Coronary artery (tissue), 2 donors: ENCODE measurements at places on chromosomes 7 and 10.
A peak's percentile ranks its signal among the peaks of the same experiment; 100 is the strongest.

DNA sequence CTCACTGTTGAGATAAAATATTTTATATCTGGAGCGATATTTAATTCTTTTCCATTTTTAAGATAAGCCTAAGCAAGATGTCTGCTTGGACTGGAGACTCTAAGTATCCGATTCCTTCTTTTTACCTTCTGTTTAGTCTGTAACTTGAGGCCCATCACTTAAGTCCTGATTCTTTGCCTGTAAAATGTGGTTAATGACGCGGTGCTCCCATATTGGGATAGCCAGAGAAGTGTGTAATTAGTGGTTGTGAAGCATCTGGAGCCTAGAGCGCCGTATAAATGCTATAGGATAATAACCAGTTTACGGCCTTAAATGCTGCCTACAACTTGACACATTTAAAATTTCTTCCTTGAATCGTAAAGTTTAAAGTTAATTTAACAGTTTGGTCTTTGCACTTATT lies 132.9 kb downstream of the CHN2 start:
- no peak for DNase-seq

DNA sequence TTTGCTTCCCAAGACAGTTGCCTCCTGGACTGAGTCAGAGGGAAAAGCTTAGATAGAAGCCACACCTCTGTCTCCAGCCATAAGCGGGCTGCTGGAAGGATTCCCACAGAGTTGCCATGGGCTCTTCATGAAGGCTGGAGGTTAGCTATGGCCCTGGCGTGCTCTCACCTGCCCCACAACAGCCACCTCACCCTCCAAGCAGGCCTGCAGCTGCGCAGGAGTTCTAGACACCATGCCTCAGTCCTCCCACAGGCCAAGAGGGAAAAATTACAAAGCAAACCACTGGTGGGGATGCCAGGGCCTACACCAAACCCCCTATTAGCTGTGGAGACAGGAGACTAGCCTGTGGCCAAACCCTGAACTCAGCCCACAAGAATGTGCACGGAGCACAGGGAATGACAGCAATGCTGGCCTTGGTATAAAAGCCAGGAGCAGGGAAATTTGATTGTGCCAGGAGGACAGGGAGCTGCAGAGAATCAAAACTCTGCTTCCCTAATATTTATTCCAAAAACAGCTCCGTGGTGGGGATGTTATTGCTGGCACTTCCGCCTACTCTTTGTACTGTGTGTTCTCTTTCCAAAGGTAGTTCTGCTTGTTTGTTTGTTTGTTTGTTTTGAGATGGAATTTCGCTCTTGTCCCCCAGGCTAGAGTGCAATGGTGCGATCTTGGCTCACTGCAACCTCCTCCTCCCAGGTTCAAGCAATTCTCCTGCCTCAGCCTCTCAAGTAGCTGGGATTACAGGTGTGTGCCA lies 60.3 kb upstream of the STK17A start:
- no peak for DNase-seq

DNA sequence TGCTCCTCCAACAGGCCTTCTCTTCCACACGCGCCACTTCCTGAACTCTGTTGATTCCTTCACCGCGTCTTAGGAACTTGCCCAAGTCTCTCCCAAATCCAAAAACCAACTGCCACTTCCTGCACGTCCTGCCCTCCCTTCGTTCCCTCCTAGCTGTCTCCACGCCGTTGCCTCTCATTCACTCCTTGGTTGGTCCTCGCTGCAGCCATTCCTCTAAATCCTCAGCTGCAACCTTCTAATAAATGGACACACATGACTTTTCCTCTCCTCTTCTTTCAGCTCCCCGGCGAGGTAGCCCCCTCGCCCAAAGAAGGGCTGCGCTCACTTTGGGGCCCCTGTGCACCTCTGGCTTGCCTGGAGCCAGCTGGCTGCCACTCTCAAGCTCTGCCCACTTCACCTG lies 110.2 kb downstream of the XRCC2 start:
- no peak for DNase-seq

GRCh38 chr10:101444058-101444898 lies 90.3 kb downstream of the BTRC start:
- DNase-seq: no peak

GRCh38 chr10:38112159-38112558 lies 18.0 kb downstream of the ZNF37A start:
- DNase-seq: no peak

- no peak for DNase-seq
These were observed 140.8 kb downstream of the TSPAN12 start for GRCh38 chr7:120717166-120717565.

DNA sequence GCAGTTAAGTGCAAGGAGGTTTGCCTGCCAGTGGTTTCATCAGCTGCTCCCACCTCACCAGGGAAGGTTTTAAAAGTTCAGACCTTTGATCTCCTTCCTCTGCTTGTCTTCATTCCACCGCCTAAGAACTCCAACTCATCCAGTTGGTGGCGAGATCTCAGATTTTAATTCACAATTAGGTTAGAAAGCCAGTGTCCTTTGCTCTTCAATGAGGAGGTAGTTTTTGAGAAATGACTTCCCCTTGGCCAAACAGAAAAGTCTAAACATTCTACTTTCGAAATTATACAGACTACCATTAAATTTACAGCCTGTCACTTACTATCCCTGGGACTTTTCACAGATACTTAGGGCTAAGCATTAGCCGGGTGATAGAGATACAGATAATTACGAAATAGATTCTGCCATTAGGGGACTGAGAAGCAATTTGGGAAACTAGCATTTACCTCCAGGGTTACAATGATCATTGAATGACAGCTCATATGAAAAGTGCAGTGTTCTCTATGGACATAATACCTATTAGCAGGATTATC lies 513.4 kb upstream of the GHITM start:
- DNase-seq: no peak

DNA sequence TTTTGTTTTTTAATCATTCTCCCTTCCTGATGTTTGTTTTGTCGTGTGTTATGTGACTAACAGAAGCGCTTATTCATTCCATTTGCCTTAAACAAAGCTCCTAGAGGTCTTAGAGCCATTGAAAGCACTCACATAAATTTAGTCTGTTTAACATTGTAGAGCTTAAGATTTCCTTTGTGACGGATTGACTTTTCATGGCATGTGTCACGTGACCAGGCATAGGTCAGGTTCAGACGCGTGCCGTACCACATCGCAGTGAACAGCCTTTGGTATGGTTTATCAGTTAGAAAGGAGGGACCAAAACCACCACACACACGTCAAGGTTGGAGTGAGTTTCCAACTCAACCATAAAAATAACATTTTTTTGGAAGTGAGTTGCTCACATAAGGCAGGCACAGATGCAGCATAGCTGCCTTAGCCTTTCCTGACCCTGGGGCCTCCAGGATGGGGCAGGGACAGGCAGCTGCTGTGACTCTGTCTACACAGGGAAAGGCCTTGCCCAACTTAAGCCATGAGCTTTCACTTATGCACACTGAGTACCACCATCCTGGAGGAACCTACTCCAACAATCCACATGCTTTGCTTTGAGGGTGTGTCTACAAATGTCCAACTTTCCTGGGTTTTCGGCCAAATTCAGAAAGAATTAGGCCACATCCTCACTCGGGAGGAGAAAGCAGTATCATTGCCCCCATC lies 55.5 kb downstream of the WDFY4 start:
- DNase-seq: no peak

GRCh38 chr10:78416031-78417011 lies 382.7 kb downstream of the RPS24 start:
- peak; percentile 58 for DNase-seq

- DNase-seq: no peak
These were observed 61.3 kb downstream of the CD36 start for GRCh38 chr7:80699721-80700256.

DNA sequence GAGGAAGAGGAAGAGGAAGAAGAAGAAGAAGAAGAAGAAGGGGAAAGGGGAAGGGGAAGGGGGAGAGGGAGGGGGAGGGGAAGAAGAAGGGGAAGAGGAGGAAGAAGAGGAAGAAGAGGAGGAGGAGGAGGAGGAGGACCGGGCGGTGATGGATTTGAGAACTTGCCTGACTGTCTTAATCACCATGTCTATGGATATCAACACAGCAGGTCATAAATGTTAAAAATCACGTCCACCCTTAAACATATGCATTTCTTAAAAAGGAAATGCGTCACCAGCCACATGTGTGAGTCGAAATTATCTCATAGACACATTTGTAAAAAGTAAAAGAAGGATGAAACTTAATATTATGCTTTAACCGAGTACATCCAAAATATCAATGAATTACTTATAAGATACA lies 42.1 kb upstream of the INSIG1 start:
- no peak for DNase-seq

- DNase-seq: no peak
These were observed 185.7 kb downstream of the XPNPEP1 start for GRCh38 chr10:109737626-109738025.

- no peak for DNase-seq
These were observed 86.1 kb downstream of the FAM107B start for GRCh38 chr10:14688606-14689005.

GRCh38 chr7:104207348-104207730 lies 474 bp downstream of the ORC5 start:
- DNase-seq: no peak

- no peak for DNase-seq
These were observed 30.2 kb upstream of the ERCC6 start for GRCh38 chr10:49569031-49569631.

DNA sequence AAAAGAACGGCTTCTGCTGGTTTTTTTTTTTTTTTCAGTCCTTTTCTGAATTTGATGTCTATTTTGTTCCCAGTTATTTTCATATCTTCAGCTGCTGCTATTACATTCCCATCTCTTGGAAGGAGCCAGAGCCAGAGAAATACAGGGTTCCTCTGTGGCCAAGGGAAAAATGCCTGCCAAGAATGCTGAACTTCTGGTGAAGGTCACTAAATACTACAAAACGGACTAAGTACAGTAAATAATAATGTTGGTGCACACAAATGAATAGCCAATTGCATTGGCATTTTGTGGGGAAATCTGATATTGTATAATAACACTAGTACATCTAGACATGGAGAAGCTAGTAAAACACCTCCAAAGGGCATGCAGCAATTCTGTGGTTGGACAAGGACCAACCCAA lies 56.3 kb upstream of the ZEB1 start:
- no peak for DNase-seq

- DNase-seq: no peak
These were observed 76.7 kb downstream of the MKLN1 start for GRCh38 chr7:131404226-131404911.

DNA sequence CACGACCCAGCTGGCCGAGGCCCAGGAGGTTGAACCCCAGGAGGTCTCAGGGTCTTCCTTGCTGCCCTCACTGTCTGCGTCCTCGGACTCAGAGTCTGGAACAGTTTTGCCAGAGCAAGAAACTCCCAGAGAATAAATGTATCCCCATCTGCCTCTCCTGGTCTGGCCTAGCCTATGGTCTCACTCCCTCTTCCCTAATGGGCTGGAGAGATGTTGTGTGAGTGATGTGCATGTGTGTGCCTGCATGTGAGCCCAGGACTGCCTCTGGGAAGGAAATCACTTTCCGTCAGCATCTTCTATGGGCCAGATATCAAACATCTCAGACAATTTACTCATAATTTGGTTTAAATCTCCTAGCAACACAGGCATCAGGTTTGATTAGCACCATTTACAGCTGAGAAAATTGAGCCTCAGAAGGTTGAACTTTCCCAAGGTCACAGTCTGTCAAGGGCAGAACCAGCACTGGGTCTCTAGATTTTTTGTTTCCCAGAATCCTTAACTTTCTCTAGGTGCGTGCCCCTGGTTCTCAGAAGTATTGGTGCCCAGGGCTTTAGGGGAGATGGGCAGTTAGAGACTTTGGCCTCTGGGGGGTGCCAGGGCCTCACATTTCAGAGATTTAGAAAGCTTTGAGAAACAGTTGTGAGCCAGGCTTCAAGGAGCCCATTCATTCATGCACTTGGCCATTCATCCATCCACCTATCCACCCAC lies 4.9 kb downstream of the TMEM270 start:
- DNase-seq: no peak

DNA sequence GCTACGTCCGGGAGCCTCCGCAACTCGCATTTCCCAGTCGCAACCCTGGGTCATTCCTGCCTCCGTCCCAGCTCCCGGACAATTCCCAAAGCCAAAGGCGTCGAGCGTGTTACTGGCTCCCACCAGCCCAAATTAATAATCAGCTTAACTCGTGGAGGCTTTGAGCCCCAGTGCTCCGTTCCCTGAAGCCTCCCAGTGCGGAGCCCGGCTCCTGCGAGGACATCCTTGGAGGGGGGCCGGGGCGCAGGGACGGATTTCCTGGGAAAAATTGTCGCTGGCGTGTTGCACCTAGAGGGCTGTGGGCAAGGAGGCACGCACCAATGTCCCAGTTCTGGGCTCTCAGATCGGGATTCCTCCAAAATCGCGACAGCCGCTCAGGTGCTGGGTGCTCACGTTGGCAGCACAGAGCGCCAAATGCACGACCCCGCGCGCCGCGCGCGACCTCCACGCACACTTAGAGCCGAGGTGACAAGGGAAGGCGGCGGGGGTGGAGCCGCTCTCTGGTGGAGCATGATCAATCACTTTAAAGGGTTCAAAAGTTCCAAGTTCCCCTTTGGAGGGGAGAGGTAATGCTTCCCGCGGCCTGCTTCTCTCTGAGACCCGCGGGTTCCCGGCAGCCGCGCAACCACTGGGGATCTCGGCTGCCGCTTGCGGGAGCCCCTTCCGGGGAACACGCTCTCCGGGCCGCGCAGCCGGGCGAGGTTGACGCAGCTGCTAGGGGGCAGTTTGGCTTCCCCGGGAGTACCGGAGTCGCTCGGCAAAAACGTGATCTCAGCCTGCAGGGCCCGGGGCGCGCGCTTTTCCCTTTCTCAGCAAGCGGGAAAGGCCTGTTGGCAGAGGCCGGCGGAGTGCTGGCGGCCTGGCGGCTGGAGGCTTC lies 25.5 kb downstream of the SKIDA1 start:
- no peak for DNase-seq

DNA sequence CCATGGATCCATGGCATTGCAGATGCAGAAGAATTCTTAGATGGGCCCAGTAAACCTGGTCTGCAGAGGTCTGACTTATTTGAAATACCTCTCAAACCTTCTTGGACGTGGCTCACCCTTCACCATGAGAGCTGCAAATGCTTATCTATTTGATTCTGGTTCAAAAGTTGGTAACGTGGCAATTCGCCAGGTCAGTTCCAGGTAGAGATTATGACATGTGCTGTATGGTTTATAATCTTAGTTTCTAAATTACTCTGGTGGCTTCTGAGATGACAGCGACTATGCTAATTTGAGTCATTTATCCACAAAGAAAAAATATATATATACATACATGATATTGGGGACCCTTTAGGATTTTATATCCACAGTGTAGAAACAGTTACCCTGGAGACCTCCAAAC lies 68.8 kb downstream of the NRP1 start:
- no peak for DNase-seq

DNA sequence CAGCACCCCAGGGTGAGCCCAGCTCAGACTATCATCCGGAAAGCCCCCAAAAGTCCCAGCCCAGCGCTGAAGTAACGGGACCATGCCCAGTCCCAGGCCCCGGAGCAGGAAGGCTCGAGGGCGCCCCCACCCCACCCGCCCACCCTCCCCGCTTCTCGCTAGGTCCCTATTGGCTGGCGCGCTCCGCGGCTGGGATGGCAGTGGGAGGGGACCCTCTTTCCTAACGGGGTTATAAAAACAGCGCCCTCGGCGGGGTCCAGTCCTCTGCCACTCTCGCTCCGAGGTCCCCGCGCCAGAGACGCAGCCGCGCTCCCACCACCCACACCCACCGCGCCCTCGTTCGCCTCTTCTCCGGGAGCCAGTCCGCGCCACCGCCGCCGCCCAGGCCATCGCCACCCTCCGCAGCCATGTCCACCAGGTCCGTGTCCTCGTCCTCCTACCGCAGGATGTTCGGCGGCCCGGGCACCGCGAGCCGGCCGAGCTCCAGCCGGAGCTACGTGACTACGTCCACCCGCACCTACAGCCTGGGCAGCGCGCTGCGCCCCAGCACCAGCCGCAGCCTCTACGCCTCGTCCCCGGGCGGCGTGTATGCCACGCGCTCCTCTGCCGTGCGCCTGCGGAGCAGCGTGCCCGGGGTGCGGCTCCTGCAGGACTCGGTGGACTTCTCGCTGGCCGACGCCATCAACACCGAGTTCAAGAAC lies 1.1 kb downstream of the VIM start:
- peak; percentile 97 for DNase-seq
